ENCODE measurements at places on chromosomes 2 and 18.

GRCh38 chr2:10599089-10599488, 90.7 kb downstream of the NOL10 start:
- DNase-seq: no peak

DNA sequence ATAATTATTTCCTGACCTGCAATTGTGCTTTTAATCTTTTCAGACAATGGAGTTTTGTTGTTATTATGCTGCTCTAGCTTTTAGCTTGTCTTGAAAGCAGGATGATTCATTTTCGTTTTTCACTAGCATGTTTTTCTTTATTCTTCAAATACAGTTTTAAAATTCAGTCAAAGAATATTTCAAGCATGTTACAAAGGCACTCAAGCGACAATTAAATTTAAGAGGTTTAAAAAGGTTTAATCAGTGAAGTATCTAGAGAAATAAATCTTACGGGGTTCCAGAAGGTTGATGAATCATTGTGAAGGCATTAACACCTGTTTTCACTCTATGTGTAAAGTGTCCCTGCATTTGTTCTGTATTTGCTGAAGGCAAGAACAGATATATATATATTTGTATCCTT, 390.7 kb upstream of the TMEFF2 start:
- DNase-seq: peak; percentile 12

DNA sequence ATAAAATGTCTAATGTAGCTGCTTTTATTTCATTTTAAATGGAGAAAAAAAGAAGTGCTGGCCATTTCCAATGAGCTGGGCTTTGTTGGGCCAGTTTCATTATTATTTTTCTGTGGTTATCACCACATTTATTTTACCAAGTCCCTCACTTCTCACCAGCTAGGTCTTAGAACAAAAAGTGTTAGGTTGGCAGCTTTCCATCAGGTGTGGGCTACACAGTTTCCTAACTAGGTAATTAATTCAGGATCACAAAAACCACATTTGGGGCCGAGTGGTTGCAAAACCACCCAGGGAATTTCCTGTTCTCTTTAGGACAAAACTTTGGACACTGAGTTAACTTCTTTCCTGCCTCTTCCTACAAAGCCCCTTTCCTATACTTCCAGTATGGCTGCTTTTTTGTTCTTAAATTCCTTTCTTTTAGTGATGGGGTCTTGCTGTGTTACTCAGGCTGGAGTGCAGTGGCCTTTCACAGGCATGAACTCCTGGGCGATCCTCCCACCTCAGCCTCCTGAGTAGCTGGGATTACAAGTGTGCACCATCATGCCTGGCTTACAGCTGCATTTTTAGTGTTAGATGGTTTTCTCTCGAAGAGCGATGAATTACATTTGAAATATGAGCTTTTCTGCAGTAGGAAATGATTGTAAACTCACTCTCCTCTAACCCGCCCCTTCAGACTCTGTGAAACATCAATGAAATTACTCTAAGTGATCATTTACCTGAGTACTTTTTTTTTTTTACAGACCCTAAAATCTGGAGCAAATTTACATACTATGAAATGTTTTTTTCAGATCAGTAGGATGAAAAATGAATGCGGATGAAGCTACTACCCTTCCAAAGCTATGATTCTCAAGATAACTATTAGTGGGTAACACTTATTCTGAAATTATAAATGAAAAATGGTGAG, 2.6 kb upstream of the ZFP36L2 start:
- DNase-seq: peak; percentile 43

DNA sequence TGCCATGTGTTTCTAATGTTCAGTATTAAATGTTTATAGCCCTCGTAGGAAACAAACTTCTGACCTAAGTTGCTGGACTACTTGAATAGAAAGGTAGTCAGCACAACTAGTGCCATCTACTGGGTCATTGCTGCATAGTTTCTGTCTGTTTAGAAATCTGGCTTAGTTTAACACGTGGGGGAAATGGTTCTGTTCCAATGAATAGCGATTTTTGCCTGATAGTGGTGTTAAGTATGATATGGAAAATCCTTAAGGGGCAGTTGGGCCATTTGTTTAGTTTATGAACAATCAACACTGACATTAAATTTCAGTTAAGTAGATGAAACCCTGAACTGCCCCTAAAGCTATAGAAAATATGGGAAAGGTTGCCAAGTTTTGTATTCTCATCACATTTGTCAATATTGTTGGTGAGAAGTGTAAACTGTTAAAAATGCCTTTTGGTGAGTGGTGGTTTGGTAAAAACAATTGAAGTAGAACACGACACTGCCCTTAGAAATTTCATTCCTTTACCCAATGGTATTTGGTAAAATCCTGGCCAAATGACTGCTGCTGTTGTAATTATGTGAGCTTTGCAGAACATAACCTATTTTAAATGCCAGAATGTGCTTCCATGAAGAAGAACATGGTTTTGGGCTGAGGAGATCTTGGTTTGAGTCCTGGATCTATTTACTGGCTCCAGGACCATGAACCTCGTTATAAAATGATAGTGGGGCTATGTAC, 13.2 kb downstream of the NABP1 start:
- peak; percentile 76 for DNase-seq

DNA sequence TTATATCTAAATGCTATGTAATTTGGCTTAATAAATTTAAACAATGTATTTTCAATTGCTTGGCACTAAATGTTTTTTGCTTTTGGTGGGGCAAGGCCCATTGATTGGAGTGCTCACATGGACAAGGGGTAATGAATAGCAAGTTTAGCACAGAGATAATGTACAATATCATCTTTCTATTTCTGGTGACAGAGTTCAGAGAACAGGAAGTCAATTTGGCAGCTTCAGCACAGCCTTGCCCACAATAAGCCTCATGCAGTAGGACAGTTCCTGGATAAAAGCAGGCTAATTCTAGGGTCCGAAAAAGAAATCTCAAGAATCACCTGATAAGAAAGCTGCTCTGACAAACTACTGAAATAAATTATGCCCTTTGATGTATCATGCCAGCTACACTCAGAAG, 443.9 kb upstream of the FSHR start:
- no peak for DNase-seq

DNA sequence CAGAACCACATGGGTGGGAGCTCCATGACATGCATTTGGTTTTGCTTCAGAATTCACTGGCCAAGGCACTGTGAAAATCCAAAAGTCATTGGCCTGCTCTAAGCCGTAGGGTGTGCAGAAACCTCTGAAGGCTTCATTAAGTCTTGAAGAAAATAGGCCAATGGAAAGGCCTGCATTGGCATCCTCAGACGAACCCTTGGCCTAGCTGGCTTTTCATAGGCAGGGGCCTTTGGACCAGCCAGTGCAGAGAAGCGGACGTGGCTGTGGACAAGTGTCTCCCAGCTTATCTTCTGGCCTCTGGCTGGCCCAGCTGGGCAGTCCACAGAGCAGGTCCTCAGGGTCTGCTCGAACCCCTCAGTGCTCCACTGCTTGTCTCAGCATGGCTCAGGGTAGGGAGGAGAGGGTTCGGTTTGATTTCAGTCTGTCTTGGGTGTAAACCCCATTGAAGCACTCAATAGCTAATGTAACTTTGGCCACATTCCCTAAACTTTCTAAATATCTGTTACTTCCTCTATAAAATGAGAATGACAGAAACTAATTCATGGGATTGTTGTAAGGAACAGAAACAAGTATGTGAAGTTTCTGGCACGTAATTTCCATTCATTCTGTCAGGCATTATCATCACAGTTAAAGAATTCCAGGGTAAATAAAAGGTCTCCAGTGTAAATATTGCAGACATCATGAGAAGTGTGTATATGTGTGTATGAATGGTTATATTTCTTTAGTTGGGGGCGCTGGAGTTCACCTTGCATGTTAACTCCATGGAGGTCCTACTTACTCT, 125.5 kb downstream of the TFCP2L1 start:
- DNase-seq: no peak

DNA sequence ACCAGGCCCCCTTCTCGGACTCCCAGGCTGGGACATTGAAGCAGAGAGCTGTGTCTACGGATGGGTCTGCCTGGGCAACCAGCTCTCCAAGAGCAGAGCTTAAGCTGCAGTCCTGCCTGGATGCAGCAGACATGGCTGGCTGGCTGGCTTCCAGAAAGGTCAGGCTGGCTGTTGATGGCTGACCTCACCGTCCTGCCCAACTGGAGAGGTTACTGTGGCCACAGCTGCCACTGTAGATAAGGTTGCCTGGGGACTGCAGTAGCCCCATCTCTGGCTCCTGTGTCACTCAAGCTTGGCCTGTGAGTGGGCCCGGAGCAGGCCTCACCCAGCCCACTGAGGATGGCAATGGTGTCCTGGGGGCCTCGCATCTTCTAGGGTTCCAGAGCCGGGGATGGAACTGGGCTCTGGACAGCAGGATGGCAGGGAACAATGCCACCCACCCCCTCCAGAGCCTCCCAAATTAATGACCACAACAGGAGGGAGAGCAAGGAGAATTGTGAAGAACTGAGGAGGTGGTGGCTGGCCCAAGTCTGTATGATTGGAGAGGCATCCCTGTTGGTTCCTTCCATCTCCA, 37.0 kb upstream of the FOSL2 start:
- DNase-seq: no peak

DNA sequence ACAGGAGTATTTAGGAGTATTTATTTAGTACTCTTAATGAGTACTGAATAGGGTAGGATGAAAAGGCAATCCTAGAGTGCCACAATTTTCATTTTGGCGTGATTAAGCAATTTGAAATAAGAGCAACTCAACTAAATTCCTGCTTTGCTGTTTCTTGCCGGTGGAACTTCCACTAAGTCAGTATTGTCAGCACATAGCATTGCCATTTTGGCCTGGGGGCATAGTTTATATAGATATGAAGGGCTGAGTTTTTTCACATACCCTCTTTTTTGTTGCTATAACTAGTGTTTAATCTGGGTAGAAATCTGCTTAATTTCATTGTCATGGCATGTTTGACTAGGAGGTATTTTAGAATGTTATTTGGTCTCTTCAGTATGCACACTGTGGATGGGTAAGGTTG, 1.9 kb downstream of the GTF2A1L start:
- no peak for DNase-seq

DNA sequence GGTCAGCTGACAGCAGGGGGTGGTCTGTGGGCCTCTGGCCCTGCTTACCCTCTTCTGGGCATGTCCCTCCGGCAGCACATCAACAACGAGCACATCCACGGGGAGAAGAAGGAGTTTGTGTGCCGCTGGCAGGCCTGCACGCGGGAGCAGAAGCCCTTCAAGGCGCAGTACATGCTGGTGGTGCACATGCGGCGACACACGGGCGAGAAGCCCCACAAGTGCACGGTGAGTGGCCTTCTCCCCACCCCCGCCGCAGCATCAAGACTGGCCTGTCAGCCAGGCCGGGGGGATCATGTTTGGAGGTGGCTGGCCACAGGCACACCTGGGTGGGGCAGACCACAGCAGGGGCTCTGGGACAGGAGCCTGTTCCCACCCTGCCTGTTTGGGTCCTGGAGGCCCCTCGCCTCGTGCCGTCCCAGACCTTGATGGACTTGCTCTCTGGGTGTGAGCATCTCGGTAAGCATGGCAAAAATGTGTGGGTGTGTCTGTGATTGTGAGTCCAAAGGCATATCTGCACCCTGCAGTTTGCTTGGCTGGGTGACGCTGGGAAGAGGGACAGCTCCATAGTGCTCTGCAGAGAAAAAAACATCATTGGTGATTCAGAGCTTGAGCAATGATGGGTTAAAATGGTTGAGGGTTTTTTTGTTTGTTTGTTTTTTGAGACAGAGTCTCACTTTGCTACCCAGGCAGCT, 242.8 kb downstream of the GLI2 start:
- peak; percentile 13 for DNase-seq

GRCh38 chr2:19617257-19617848, 258.9 kb upstream of the OSR1 start:
- DNase-seq: no peak

DNA sequence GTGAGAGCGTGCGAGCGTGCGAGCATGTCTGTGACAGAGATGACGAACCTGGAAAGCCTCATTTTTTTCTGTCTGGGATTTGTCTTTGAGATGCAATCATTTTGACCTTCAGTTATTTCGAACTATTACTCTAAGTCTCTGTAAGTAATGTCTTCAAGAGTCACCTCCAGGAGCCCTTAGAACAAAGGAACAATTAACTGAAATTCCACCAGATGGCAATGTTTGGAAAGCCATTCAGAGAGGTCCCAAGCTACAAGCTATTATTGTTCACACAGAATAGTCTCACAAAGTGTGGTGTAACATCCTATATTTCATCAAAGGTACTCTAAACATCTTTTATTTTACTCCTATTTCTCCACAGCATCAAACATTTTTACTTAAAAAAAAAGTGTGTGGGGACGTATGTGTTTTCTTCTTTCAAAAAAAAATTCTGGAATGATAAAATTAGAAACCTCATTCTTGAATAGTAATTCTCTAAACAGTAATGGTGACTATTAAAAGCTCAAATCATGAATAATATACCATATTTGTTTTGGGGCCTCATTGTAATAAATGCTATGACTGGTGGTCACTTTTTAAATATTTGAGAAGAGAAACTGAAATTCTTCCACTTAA, 35.1 kb upstream of the MAPRE2 start:
- DNase-seq: peak; percentile 31

GRCh38 chr2:151651274-151651673, 83.0 kb downstream of the NEB start:
- no peak for DNase-seq

GRCh38 chr2:72661985-72662384, 163.8 kb downstream of the EXOC6B start:
- no peak for DNase-seq

DNA sequence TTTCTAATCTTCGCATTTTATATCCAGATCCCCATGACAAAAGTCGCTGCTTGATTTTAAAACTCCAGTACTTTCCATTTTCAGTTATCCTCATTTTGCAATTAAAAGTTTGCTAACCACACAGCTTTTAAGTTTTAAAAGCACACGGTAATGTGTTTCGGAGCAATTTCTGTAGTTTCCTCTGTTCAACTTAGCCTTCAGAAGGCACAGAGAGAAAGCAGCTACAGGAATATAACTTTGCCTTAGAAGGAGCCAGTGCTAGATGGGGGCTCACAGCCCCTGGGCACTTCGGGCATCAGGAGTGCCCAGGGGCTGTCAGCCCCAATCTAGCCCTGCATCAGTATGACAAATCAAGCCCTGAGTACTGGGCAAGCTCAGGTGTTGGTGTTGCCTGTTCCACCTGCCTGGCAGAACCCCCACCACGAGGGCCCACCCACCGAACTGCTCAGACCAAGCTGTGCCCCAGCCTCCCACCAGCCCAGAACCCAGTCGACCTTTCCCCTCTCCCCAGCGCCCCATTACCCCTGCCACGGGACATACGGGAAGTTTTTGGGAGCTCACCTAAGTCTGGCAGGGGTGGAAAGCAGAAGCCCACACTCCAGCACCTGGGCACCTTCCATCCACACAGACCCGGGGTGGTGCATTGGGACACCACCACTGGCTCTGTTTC, 47.3 kb downstream of the TRABD2A start:
- DNase-seq: no peak

DNA sequence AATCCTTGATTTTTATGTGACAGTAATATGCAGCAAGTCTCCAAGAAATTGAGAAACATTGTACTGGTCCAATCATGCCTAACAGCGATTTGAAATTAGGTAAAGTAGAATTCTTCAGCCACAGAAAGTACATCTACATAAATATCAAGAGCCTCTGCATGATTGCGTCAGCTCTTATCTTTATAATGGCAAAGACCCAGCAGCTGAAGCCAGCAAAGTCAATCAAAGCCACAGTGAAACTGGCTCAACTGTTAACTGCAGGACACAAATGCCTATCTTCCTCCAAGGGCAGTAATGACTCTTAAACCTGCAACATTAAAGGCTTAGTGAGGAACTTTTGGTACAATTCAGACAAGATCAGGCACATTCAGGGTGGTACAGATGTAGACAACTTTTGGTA, 102.5 kb downstream of the BARD1 start:
- DNase-seq: peak; percentile 8
